ENCODE measurements at places on chromosomes 5 and 9.

GRCh38 chr9:110650261-110650660, 18.3 kb upstream of the MUSK start:
- no peak for DNase-seq

GRCh38 chr5:151619812-151620460, 28.8 kb upstream of the FAT2 start:
- no peak for DNase-seq

DNA sequence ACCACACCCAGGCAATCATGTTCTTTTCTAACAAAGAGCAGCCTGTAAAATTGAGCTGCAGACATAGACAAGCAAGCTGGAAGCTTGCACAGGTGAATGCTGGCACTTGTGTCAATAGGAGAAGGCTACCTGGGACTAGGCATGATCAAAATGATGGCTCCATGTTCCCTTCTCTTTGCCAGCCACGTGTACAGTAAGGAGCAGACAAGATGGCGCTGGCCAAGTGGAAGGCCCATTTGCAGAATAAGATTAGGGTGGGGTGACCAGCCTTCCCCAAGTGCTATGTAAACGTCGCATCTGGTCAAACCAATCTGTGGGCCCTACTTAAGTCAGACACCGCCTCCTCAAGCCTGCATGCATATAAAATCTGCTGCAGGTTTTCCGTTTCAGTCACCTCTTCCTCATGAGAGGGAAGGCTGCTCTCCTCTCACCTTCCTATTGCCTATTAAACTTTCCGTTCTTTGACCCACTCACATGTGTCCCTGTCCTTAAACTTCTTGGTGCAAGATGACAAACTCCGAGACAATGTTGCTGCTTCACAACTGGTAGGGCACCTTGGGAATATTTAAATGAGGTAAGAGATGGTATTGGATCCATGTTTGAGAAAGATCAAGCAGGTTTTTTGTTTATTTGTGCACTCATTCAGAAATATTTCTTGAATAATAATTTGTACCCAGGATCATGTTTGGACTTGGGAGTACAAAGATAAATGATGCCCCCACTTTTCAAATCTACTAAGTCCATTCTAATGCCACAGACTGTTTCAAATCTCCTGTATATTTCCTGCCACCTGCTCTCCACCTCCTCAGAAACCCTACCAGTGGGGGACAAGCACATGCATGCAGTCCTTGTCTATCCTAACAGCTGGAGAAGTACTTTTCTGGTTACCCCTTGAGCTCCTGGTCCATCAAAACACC, 30.7 kb upstream of the TGFBR1 start:
- no peak for DNase-seq

GRCh38 chr5:91283899-91284298, 99.2 kb downstream of the ARRDC3 start:
- no peak for DNase-seq

GRCh38 chr5:125232779-125233230, 486.4 kb upstream of the ZNF608 start:
- no peak for DNase-seq

GRCh38 chr5:83077662-83078261, 415 bp downstream of the XRCC4 start:
- DNase-seq, result no peak

DNA sequence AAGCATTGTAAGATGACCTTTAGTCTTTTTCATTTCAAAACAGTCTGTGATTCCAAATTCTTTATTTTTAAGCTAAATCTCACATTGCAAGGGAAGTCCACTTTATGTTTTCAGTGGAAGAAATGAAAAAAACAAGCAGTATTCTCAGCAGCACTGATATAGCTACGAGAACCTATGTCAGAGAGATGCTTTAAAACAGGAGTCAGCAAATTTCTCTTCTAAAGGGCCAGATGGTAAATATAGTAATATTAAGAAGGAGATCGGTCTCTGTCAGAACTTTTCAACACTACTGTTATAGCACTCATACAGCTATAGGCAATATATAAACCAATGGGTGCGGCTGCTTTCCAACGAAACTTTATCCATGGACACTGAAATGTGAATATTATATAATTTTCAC, 18.7 kb downstream of the IL31RA start:
- no peak for DNase-seq

- no peak for DNase-seq
Observed at GRCh38 chr5:72503888-72504491, 3.2 kb downstream of the ZNF366 start.

DNA sequence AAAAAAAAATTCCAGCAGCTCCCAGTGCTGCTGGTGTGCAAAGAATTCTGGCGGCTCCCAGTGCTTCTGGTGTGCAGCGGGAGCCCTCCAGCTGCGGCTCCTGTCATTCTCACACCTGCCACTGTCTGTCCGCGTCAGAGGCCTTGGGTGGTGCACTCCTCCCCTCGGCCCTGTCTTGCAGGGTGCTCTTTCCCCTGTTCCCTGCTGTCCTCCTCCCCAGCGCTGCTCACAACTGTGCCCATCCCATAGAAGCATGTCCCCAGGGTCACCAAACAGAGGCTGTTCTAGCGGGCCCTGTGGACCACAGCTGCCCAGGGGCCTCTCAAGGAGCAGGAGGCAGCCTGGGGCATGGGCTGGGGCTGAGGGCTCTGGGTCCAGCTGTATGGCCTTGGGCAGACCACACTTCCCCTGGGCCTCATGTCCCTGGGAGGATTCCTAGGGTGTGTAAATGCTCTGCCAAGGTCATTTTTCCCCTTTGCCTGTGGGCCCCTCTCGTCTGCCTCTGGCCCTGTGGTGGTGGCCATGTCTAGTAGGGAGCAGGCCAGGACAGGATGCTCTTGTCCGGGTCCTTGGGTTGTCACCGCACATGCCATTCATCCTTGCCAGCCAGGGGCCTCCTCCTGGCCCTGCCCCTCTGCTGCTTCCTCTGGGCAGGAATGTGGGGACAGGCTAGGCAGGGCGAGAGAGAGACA, 68.2 kb downstream of the PHF2 start:
- no peak for DNase-seq

GRCh38 chr5:6222899-6223298, 155.4 kb downstream of the MED10 start:
- no peak for DNase-seq

DNA sequence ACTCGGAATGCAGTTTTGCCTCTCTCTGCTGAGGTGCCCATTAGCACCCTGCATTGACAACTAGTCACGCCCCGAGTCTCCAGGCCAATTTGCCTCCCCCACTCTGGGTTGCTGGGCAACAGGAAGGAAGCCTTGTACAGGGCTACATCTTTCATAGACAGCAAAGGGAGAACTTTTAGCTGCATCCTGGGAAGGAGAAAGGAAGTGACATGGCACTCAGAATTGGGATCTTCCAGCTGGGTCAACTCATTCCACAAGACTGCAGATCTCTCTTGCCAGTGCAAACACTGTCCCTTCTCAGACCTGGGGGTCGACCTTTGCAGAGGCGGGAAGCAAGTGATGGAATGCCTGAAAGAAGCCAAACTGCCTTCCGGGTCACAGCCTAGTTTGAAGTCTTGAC, 282.0 kb downstream of the SLIT3 start:
- DNase-seq, result no peak

DNA sequence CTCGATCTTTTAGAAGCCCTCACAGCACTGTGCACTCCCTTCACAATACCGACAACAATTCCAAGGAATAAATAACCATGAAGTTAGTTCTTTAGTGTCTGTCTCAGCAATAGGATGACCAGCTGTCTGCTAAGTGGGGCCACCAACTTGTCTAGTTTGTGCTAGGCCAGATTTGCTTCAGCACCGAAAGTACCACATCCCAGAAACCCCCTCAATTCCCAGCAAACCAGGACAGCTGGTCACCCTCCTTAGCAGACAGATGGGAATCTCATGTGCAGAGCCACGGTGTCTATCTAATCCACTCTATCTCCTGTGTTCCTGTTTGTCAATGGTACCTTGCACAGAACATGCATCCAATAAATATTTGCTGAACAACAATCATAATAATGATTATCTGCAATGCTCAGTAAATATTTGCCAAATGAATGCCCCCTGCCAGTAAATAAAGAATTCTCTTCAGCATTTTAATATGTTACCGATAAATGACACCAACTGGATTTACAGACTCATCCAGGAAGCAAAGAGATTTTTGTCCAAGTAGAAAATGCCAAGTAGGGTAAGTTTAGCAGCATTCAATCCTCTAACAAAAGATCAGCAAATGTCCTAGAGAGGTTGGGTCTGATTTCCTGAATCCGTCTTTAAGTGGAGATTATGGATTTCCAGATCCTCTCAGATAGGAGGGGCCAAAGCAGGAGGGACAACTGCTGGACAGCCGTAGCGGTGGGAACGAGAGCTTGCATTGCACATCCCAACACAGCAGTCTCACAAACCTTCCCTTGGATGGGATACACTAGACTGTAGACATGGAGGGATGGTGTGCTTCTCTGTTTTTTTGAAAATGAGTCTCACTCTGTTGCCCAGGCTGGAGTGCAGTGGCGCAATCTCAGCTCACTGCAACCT, 51.9 kb upstream of the ANKRD33B start:
- DNase-seq, result no peak

GRCh38 chr9:123168586-123168985, 99.8 kb downstream of the STRBP start:
- DNase-seq, result no peak

DNA sequence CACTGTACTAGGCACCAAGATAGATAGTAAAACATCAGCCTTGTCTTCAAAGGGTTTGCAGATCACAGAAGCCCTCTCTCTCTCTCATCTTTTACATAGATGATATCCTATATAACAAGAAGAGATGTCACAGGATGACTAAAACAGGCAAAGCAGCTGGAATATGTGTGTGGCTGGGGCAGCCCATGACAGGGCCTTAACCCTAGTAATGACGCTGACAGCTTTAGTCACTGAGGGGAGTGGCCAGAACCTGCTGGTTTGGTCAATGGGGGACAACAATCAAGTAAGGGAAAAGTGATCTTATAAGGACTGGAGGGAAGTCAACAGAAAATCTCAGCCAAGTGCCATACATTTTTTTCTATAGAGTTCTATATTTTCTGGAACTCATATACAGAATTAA, 41.9 kb upstream of the RIC1 start:
- DNase-seq, result no peak

GRCh38 chr5:82692826-82693225, 384.4 kb downstream of the TMEM167A start:
- no peak for DNase-seq

GRCh38 chr5:83472508-83473345, 1.2 kb downstream of the VCAN start:
- no peak for DNase-seq

- DNase-seq, result no peak
Observed at GRCh38 chr5:146425023-146425422, 22.1 kb upstream of the TCERG1 start.

Data from effector CD4-positive, alpha-beta T cell (primary cell).